Epithelial cell of prostate (primary cell): ENCODE measurements at places on chromosomes 6 and 20.

DNA sequence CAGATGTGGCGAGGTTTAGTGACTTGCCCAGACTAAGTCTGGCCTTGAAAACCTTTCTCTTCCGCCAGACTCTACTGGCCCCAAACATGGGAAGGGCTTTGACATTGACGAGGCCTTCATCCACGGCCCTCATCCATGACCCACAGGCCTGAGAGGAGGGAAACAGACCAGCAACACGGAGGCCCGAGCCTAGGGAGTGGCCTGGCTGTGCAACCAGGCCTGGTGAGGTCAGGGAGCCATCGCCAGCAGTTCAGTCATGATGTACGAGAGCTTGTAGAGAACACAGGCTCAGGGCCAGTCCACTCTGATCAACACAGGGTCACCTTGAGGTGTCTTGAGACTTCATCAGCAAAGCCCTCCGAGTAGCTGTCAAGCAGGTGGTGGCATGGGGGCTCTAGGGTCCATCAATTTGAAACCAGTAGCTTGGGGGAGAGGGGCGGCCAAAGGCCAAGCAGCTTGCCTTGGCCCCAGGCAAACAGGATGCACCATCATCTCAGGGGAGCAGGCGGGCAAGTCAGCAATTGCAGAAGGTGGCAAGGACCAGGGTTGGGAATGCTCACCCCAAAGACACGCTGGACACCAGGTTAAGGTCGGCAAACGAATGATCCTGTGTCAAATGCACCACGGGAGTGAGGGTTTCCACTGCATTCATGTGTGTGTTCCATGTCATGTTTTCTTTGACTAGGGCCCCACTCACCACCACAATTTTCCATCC is 36.1 kb downstream of the GFOD1 start:
- DNase-seq = no peak

- DNase-seq = no peak
Measured at GRCh38 chr6:39143238-39143930, 28.4 kb upstream of the SAYSD1 start.

DNA sequence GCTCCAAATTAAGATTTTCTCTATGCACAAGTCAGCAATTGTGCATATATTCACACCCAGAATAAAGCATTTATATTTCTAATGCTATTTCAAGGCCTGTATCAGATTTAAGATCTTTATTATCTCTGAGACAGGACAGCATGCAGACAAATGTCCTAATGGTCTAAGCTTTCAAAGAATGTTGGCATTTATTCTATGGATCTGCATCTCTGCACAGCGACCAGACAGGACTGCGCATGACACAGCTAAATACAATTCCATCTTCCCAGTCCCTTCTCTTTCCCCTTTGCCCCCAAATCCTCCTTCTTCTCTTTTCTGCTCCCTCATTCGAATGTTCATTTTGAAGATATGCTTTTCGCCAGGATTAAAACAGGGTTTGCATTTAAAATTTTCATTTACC is 478.5 kb downstream of the PKHD1 start:
- no peak for DNase-seq

- no peak for DNase-seq
Measured at GRCh38 chr20:22460231-22460630, 124.1 kb downstream of the FOXA2 start.

DNA sequence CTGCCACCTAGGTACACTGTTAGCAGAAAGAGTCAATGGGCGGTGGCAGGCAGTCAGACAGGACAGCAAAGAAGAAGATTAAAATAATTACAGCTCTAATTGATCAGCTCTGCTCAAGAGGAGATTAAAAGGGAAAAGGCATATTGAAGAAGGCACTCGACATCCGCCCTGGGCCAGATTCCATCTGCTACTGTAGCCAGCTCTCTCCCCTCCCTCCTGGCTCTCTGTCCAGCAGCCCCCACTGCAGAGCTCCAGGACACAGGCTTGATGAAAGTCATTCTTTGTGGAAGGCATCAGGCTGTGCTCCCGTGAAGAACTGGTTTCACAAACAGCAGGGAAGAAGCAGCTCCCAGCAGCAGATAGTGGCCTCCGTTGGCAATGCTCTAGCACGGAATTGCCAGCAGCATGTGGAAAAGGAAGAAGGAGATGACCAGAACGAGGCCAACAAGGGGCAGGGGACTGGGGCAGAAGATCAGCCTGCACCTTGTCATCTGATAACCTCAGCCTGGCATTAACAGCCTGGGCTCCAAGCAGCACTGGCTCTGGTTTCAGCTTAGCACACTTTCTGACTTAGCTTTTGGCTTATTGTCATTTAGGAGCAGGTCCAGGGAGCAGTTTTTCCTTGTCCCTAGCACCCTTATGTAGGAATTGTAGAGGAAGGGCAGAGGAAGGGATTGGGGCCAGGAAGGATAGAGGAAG is 465.9 kb downstream of the KIF16B start:
- no peak for DNase-seq

DNA sequence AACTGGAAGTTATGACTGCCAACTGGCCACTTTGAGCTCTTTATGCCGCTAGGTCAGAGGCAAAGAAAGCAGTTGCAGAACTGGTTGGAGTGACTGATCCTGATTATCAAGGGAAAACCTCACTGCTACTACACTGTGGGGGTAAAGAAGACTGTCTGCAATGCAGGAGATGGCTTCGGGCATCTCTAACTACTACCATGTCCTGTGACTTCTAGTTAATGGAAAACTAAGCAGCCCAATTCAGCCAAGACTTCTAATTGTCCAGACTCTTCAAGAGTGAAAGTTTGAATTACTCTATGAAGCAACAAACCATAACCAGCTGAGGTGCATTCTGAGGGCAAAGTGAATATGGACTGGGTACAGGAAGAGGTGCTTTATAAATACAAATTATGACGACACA is 773.6 kb upstream of the SLC35B3 start:
- DNase-seq = no peak

- no peak for DNase-seq
Measured at GRCh38 chr6:36729161-36729524, 31.5 kb downstream of the RAB44 start.

DNA sequence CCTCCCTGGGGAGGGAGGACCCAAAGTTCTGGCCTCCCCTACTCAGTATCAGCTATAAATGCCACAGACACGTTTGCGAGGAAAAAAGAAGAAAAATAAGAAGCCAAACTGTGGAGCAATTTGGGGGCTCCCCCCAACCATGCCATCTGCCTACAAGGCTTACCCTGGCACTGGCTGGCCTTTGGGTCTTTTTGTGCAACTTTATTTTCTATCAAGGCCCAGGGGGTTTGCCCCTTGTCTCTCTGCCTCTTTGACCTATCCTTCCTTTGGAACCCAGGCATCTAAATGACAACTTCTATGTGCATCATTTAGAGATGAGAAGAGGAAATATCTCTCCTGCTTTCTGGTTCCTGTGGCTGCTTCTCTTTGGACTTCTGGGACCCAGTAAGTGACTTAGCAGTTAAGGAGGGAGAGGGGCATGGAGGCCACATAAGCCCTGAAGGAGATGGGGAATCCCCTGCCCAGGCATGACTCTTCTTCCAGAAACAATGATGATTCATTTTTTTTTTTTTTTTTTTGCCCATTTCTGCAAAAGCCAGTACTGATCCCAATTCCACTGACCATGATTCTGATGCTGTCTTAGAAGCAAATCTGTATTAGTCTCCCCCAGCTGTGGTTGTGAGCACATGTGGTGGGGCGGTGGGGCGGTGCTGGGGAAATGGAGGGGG is at the start of gene MUC22:
MUC22 (plus strand) TSS at position 82 of the 668 bp plus-strand sequence; CDS start at position 315, 233 bp downstream.
- no peak for DNase-seq

DNA sequence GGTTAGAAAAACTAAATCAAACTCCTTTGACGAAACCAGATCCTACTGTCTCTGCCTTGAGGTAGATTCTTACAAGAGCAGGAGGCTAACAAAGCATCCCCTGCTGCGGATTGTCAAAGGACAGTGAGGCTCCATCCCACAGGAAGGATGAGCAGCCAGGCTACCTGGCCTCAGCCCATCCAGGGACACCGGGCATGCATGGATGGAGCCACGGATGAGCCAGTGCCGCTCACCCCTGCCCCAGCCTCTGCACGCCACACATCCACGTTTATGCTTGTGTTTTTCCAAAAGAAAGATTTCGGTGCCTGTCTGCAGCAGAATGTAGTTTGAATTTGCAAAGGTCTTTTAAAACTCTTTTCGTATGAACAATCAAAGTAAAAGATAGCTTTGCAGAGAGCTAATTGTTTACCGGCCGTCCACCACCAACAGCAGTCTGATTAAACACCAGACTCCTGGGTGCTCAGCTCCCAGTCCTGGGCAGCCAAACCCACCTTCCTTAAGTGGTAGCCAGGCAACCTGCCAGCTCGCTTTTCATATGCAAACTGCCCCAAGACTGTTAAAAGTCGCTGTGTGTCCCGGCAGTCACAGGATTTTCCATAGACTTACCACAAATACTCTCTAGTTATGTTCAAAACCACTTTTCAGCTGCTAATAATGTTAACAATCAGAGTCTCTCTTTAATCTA is 999 bp downstream of the THBS2 start:
- no peak for DNase-seq

- no peak for DNase-seq
Measured at GRCh38 chr6:4474810-4475209, 301.4 kb upstream of the CDYL start.

DNA sequence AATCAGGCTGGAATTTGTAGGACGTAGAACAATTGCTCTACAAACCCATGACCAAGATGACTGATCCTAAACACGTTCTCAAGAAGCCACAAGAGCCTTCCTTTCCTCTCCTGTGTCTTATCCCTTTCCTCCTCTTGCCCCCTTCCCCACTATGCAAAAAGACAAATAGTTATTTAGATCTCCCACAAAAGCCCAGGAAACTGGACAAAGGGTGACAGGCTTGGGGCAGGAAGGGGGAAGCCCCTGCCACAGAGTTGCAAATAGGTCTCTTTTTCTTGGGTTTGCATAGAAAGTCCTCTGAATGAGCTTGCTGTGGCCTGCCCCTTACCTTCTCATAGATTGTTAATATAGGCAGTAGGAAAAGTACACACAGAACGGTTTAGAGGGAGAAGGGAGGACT is 377.1 kb upstream of the BTBD3 start:
- no peak for DNase-seq

DNA sequence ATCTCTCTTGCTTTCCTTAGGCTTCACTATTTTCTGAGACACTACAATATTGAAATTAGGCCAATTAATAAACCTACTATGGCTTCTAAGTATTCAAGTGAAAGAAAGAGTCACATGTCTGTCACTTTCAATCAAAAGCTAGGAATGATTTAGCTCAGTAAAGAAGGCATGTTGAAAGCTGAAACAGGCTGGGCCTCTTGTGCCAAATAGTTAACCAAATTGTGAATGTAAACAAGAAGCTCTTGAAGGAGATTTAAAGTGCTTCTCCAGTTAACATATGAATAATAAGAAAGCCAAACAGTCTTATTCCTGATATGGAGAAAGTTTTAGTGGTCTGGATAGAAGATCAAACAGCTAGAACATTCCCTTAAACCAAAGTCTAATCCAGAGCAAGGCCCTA is 236.3 kb downstream of the OTOR start:
- DNase-seq = no peak

DNA sequence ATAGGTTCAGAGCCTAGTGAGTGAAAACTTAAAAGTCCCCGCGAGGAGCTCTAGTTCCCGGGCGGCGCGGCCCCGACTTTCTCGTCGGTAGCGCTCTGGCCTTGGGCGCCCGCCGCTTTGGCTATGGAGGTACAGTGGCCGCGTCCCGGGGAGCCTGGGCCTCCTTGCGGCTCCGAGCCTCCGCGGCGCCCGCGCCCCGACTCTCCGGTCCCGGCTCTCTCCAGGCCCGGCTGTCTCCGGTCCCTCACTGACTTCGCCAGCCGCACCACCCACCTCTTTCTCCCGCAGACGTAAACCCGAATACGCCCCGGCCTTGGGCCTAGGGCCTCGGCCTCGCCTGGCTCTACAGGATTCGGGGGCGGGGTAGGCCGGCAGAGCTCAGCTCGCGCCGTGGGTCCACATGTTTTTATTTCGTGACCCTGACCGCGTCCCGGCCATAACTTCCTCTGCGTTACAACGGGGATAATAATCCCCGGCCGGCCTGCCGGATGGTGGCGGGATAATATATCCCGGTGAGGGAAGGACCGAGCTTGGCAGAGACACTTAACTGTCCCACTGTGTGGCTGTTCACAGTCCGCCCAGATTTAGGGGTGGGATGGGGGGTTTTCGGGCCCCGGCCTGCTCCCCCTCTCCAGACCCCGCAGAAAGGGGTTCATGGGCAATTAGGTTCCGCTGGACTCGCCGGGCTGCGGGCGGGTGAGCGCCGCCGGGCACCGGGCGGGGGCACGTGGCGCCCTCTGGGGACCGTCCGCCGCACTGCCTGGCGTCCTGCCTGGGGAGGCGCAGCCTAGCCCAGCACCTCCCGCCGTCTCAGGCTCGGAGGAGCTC is 10.0 kb upstream of the TBX18 start:
- no peak for DNase-seq

DNA sequence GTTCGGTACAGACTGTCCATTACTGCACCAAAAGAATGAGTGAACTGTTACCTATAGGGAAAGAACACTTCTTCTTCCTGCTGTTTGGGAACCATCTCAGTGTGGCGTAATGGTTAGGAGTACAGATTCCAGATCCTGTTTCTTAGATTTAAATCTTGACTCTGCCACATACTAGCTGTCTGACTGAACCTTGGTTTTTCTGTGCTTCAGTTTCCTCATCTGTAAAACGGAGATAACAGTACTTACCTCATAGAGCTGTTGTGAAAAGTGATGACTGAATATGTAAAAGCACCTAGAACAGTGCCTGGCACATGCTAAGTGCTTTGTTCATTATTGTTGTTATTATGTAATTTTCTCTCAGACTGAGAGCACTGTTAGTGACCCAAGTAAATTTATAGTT is 39.8 kb downstream of the STX11 start:
- no peak for DNase-seq

DNA sequence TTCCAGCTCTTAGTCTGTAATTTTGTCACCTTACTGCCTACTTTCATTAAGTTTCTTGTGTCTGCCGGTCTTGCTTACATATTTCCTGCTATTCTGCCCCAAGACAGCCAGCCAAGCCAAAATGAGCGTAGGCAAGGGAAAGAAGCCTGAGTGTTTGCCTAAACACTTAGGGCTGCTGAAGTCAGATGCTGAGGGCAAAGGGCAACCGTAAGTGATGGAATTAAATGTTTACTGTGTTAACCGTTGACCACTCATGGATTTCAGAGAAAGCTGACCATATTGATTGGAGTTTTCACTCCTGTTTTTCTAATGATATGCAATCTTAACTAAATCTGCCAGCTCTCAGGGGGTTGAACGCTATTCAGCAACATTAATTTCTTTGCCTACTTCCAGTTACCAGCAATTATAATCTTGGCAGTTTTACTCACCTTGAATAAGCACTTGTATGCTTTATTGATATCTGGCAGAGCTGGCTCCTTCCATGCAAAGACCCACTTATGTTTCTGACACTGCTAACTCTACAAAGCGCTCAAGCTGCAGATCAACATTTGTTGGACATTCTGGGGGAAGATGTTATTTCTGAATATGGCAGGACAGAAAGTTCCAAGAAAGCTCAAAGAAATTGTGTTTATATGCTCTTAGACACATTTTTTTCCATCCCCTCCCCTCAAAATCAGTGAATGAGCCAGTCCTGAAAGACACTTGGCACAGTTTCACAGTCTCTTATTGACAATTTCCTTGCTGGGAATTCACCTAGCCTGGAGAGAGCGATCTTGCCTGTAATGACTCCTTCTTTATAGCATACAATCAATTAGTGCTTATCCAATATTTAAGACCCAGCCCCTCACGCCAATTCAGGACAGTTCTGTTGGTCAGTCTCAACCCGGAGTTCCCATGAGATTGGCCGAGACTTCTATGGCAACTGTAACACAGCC is 183.8 kb downstream of the PLCB1 start:
- DNase-seq = no peak

GRCh38 chr20:34871966-34872621 is 562 bp downstream of the GGT7 start:
- no peak for DNase-seq
